ENCODE measurements at places on chromosomes 16 and 17.
A peak's percentile ranks its signal among the peaks of the same experiment; 100 is the strongest.

GRCh38 chr17:80992077-80992947 is 671 bp downstream of the CHMP6 start:
- DNase-seq, result no peak

- no peak for DNase-seq
These were observed 7.3 kb downstream of the HASPIN start for GRCh38 chr17:3730881-3731429.

GRCh38 chr16:74667255-74667700 is 601 bp upstream of the RFWD3 start:
- peak; percentile 23 for DNase-seq

DNA sequence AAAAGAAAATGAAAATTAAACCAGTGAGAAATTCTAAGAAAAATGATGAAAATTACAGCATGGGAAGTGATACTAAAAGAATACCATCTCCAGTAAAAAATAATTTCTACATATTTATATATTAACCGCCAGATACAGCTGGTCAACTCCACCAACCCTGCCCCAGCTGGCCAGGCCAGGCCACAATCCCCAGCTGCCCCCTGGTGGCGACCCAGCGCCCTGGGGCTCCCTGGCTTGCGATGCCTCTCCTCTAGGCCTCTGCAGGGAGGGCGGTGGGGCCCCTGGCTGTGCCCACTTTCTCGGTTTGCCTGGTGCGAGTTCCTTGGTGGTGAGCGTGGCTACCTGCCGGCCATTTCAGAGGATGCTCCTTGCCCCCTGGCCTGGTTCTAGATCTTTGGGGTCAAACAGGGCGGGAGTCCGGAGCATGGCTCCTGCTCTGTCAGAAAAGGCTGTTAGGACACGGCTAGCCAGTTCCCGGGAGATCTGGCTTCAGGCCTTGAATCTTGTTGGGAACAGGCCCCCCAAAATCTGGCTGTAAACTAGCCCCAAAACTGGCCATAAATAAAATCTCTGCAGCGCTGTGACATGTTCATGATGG is 14.5 kb downstream of the GLIS2 start:
- DNase-seq, result peak; percentile 73

GRCh38 chr16:22035153-22035552 is 27.2 kb downstream of the MOSMO start:
- DNase-seq, result no peak

DNA sequence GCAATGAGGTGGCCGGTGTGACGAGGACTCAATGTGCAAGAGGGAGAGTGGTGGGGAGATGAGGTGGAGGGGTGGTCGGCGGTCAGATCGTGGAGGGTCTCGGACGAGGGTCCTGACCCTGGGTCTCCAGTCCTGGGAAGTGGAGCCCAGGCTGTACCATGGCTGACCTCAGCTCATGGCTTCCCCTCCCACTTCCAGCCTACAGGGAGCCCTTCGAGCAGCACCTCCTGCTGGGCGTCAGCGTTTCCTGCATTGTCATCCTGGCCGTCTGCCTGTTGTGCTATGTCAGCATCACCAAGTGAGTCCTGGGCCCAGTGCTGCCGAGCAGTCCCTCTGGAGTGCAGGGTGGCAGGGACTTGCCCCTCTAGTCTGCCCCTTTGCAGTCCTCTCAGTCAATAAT is 41.8 kb downstream of the IL4R start:
- no peak for DNase-seq

GRCh38 chr17:82247856-82248671 is 19.2 kb downstream of the SLC16A3 start:
- DNase-seq, result no peak

DNA sequence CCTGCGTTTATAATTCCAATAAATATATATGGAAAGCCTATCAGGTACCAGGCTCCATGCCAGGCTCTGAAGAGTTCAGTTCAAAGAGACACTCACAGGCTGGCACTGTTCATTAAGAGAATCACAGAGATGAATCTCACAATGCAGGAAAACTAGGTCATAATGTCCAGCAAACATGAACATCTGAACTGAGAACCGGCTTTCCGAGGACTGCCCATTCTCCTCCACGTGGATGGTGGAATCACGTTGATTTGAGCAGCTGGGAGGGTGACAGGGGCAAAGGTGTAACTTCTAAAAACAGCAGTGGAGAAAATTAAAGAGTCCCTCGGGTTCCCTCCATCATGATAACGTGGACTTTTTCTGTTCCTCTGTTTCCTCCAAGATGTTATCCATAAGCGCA is 10.2 kb downstream of the GP2 start:
- DNase-seq, result no peak

DNA sequence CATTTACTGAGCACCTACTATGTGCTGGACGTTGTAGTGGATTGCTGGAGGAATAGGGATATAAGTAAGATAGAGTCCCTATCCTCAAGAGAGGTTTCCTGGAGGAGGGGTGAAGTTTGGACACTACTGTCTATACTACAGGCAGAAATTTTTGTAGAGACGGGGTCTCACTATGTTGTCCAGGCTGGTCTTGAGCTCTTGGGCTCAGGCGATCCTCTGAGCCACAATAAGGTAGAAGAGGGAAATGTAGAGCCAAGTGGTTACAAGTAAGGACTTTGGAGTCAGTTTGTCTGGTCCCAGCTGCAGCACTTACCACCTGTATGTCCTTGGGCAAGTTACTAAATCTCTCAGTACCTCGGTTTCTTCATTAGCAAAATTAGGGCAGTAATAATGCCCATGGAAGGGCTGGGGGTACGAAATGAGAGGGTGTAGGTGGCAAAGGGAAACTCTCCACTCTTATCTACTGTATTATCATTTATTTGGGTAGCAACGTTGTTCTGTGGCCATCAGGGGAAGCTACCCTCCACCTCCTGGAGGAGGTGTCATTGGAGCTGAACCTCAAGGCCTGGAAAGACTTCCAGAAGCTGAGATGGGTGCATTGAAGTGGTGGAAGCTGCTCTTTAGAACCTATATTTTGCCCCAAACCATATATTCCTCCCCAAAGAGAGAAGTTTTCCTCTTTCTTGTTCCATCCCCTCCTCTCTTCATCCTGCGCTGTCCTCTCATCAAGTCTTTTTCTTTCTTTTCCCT is 34.9 kb upstream of the DHX8 start:
- no peak for DNase-seq

DNA sequence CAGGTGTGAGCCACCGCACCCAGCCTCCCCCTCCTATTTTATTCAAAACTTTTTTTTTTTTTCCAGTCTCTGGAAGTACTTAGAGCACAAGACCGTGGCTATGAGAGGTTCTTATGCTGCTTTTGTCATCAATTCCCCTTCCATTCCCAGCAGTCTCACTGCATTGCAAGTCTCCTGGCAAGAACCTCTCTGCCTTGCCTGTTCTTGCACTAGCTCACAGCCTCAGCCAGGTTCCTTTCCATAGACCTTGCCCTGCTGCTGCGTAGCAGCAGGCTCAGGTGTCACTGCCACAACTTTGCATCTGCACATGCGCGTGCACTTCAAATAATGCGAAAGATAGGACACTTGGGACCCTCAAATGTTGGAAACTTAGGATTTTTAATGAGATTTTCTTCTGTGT is 15.6 kb downstream of the ATP6V0A1 start:
- DNase-seq, result no peak

DNA sequence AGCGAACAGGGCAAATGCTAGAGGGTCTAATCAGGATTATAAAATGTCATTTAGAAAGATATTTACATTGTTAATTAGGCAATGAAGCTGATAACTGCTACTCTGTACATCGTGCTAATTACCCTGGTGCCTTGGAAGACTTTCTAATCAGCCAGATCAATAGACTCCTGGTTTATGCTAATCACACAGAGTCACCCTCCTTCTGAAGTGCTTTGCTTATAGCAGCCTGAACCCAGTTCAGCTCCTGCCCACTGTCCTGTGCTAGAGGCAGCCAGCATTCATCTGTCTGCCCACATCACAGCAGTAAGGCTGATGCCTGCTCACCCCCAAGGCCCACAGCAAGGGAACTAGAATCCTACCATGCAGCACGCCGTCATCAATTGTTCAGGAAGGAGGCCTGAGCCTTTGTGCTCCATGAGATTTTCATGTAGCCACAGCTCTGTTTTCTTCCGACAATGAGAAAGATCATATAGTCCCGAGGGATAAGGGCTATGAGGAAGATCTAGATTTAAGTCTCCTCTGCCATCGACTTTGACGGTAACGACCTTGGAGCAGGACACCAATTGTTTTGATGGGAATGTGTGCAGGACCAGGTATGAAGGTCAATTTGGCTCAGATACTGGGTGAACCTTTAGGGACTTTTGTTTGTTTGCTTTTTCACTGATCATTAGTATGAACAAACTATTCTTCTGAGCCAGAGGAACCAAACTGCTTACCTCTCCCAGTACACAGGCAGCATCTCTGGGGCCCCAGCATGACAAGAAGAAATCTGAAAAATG is 12.5 kb upstream of the LYRM9 start:
- DNase-seq, result no peak

DNA sequence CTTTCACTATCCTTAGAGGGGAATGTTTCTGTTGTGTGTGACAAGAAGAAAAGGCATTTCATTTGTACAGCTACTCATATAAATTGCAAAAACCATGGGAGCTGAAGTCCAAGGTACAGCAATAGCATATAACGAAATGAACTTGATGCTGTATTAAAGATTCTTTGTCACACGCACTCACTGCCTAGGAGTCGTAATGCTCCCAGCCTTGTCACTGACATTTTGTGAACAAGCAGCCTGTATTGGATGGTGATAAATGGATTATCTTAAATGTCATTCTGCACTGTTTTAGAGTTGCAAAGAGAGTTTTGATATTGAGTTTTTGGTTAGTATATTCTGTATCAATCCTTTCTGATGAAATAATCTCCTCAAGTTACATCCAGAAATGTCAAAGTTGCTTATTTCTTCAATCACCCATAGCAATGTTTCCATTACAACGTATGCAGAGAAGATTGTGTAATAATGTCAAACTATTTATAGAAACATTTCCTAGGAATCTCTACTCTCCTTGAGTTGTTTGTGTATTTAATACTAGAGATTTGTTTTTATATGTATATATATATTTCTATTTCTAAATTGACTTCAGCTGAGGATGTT is 270.6 kb downstream of the FTO start:
- DNase-seq, result no peak

GRCh38 chr17:69078864-69079263 is 18.1 kb upstream of the ABCA9 start:
- no peak for DNase-seq

DNA sequence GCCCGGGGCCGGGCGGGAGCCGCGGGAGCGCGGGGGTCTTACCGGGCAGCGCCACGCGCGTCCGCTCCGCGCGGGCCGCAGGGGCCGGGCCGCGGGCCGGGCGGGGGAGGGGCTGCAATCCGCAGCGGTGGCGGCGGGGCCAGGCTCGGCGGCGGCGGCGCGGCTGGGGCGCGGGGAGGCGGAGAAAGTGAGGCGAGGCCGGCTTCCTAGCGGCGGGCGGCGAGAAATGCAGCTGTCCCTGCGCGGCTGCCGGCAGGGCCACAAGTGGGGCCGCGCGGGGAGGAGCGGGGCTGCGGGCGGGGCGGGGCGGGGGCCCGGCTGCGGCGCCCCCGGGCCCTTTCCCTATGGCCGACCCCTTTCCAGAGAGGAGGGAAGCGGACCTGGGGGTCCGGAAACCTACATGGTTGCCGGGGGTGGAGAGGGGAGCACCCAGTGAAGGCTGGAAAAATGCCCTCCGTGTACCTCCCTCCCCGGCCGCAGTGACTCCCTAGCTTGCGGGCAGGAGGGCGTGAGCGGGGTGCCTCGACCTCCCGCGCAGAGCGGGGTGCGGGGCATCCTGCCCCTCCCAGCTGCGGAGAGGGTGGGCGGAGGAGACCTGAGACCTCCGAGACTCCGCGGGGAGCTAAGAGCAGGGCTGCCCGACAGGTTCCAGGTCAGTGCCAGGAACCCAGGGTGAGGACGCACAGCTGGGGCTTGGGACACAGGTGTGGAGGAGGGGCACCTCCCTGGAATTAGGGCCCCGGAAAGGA is at the start of gene CUEDC1:
Gene CUEDC1, minus strand, starts transcription at position 230 of the 749 bp plus-strand sequence. CDS start 69,848 bp downstream, outside the sequence.
- DNase-seq, result peak; percentile 62

GRCh38 chr17:9239246-9239792 is 218.0 kb downstream of the NTN1 start:
- DNase-seq, result no peak

- DNase-seq, result no peak
These were observed 206.7 kb downstream of the RPTOR start for GRCh38 chr17:80751070-80751945.

DNA sequence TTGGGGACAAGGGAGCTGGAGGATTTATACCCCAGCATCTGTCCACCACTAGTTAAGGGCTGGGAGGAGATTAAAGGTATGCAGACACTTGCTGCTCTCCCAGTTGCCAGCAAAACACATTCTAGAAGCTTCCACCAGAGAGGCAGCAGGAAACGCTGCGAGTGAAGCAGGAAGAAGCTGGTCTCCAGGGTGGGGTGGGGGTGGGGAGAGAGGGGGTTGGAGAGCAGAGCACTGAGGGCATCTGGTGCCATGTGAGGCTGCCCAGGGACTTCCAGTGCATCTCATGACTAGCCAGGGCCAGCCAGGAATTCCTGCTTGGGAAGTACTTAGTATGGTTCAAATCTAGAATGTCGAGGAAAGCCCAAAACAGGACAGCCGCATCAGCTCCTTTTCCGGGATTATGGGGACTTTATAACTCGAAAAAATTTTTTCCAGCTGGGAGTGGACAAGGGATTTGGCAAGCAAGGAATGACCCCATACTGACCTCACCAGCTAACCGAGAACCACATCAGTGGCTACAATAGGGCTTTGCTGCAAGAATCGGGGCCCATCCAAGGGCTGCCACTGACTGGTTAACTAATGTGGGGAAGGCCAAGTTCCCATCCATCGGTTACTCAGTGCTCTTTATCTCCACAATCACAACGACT is 26.2 kb upstream of the AXIN2 start:
- no peak for DNase-seq

DNA sequence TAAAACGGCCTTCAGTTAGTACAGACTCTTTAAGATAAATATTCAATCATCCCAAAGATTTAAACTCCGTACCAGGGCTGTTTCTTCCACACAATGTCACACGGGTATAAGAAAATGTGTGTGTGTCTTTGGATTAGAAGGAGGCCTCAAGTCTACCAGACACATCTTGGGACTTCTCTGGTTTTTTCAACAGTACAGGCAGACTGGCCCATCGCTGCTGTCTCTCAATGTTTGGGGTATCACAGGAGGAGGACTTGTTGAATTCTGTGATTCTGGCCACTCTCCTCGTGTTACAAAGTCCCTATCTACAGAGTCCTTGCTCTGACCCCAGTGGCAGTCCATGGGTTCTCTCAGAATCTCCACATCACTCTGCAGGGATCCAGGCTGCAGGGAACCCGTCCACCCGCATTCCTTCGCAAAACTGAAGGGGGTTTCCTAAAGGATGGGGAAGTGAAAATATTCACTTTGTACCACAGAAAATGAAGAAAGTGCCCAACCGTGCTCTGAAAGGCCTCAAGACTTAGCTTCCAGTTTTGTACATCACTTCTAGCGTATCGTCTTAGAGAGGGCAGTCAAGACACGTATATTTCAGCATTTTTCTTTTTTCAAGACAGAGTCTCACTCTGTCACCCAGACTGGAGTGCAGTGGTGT is 373.2 kb downstream of the NPIPA8 start:
- no peak for DNase-seq

- no peak for DNase-seq
These were observed 22.1 kb downstream of the CYB561 start for GRCh38 chr17:63423963-63424362.

DNA sequence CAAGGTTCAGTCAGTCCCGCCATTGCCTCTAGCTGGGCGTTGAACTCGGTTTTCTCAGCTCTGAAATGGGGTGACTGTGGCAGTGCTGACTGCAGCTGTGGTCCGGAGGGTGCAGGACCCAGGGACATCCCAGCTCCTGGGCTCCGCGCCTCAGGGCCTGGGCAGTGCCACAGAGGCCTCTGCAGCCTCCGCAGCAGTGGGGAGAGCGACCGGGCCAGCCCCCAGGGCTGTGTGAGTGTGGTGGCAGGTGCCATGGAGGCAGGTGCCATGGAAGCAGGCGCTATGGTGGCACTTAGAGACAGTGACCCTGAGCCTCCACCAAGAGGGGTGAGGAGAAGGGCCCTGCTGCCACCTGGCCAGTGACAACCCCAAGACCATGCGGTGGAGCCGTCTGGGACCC is 30.9 kb downstream of the ZNF469 start:
- no peak for DNase-seq
